ENCODE measurements at places on chromosomes 1 and 21.

DNA sequence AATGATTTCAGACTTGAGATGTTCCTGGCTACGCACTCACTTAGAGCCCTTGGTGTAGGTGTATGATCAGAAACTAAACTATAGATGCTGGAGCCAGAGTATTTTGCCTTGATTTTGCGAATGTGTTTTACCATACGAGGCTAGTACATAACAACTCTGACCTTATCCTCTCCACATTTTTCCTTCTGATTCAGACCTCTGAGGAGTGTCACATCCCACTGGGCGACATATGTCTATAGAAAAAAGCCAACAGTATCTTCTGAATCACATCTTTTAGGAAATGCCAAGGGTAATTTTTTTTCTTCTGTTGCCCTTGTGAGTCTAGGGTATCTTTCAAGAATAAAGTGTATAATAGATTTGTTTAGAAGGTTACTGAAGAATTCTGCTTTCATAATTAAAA, 49.6 kb downstream of the AK4 start:
- DNase-seq: no peak

DNA sequence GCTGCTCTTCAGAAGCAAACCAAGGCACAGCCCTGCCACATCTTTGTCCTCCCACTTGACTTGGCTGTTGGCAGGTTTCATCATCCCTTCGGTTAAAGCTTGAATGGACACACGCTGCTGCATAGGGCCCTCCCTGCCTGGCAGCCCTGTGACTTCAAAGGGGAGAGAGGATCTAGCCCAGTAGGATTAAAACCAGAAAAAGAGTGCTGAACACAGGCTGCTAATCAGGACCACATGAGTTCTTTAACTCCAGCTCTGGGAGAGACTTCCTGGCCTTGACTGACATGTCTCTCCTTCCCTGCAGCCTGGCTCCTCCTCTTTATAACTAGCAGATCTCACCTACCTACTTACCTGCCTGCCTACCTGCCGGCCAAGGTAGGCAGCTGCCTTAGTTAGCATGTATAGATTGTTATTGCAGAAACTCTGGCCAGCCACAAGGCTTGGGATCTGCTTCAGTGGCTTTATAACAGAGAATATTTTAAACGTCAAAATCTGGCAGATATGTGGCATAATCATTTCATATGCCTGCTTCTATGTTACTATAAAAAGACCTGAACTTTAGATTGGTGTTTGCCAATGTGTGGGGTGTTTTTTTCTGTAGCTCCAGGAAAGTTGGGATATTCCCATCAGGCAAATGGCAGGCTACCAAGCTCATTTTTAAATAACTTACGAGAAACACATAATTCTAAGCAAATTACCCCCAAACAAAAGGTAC, 49.4 kb downstream of the ERG start:
- DNase-seq: no peak

- no peak for DNase-seq
Observed at GRCh38 chr1:200885623-200886402, 8.9 kb upstream of the INAVA start.

DNA sequence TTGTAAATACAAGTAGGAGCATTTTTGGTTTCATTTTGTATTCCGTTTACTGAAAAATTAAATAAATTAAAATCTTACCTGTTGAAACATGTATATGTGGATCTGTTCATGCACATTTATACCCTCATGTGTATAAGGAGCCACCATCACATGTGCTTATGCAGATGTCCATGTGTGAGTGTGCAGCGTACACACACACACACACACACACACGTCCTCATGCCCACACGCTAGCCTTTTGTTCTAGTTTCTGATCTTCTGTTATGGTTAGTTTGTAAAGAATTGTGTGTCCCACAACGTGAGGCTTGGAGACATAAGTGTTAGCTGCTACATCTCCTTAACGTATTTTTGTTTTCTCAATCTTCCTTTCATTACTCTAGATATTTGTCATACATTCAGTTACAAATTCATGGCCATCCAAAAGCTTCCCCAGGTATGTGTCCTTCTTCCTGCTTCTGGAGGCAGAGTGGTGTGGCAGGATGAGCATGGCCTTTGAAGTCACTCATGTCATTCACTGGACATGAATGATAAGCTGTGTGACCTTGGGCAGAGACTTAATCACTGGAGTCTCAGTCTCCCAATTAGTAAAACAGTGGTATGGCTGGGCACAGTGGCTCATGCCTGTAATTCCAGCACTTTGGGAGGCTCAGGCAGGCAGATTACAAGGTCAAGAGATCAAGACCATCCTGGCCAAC, 54.6 kb downstream of the TENT5C start:
- DNase-seq: no peak

DNA sequence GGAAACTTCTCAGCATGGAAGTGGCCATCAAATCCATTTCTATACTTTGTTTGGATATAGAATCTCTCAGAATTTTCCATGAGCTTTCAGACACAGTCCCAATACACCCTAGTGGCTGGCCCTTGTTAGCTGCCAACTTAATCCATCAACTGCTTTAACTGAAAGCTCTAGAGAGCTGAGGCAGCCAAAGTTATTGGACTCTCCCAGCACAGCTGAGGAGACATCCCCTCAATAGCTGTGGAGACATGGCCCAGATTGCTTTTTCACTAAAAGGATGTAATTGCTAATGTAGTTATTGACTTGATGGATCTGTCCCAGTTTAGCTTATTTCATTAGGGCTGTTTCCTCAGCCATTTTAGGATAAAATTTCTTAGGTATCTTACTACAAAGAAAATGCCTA, 94.8 kb upstream of the PRMT6 start:
- DNase-seq: no peak

- DNase-seq: no peak
Observed at GRCh38 chr1:237711281-237711680, 179.4 kb downstream of the ZP4 start.

GRCh38 chr1:61142726-61143500, 60.6 kb downstream of the NFIA start:
- no peak for DNase-seq

- DNase-seq: no peak
Observed at GRCh38 chr1:53057127-53057526, 4.9 kb upstream of the PODN start.

DNA sequence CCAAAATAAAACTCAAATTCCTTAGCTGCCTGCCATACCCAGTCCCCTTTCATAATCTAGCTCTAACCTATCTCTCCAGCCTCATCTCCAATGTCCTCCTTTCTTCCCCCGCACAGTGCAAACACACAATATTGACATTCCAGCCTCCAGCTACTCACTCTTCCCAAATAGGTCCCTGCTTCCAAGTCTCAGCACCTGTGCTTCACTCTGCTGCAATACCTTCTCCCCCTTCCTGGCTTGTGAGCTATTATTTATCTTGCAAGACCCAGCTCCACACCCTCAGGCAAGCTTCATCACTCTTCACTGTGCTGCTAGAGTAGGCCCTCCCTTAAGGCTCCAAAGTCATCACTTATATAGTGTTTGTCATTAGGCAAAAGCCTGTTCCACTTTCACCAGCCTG, 9.7 kb downstream of the PLPP3 start:
- no peak for DNase-seq

DNA sequence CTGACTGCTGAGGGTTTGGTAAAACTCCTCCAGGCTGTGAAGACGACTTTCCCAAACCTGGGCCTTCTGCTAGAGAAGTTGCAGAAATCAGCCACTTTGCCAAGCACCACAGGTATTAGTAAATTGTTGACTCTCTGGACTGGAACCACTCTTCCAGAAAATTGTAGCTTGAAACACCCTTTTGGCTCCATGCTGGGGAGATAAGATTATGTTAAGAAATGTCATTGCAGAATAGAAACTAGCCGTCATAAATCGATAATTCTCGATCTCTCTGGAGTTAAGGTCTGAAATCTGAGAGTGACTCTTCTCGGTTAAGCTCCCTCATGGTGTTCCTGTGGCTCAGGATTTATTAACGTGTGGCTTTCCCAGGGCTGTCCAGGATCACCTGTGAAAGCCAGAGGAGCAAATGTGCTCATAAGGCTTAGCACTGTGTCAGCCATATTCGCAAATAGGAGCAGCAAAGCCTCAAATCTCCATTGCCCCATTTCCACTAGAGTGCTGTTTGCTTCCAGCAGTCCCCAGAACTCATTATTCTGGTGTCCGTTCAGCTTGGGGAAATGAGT, 54.6 kb downstream of the ZBTB40 start:
- no peak for DNase-seq

- no peak for DNase-seq
Observed at GRCh38 chr1:26282401-26282918, 2.6 kb downstream of the SH3BGRL3 start.

DNA sequence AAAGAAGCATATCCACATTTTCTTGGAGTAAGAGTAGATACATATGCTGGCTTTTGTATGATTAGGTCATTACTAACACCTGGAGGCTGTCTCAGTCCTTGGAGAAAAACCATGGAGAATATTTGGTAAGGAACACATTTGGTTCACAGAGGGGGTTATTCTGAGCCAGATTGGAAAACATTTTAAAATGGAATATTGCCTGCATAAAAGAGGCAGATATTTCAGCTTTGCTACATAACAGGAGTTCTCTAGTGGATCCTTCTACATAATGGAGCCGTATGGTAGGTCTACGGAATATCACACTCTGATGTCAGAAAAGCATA, 415.1 kb downstream of the ADGRL2 start:
- no peak for DNase-seq

- DNase-seq: no peak
Observed at GRCh38 chr1:228231189-228231588, 23.3 kb downstream of the OBSCN start.

DNA sequence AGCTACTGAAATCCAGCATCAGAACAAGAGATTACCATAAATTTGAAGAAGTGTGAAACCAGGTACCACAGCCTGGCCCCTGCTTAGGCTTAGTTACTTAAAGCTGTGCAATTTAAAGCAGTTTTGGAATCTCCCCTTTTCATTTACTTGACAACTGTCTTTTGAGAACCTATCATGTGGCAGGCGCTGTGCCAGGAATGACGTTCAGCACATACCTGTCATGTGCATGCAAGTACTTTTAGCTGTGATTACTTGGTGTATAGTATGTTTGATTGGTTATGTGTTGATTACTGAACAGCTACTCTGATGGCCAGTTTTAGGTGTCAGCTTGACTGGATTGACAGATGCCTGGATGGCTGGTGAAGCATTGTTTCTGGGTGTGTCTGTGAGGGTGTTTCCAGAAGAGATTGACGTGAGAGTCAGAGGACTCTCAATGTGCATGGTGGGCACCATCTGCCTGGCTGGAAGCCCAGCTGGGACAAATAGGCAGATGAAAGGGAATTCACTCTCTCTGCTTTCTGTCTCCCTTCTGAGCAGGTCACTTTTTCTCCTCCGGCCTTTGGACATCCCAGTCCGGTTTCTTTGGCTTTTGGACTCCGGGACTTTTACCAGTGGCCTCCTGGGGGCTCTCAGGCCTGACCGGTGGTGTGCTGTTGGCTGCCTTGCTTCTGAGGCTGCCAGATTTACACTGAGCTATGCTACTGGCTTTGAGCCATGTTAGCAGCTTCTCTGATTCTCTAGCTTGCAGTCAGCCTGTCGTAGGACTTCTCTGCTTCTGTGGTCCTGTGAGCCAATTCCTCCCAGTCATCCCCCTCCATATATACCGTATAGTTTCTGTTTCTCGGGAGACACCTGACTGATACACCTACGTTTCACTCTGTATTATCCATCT, 178.0 kb downstream of the RYR2 start:
- no peak for DNase-seq

DNA sequence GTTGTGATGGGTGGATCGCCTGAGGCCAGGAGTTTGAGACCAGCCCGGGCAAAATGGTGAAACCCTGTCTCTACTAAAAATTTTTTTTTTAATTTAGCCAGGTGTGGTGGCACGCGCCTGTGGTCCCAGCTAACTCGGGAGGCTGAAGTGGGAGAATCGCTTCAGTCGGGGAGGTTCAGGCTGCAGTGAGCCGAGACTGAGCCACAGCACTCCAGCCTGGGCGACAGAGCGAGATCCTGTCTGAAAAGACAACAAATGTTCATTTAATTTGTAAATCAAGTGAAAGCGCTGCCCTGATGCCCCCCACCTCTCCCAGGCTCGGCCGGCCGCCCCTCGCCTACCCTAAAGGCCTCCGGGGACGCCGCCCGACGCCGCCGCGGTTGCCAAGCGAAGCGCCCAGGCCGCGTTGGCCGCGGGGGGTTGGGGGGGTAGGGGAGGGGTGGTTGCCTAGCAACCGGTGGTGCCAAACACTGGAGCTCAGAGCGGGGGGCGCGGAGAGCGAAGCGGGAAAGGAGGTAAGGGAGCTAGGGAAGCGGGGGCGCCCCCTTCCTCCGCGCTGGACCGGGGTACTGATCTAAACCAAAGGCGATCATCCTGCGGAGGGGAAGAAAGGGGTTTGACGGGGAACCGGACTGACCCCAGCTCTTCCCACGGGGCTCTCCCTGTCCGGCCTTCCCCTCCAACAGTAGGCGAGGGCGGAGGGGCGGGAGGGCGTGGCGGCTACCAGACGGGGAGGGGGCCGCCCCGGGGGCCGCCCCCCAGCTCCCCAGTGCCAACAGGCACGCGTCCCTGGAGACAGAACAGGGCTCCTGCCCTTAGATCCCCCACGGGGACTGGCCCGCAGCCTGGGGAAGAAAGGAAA, at the start of gene TEKT2:
Gene TEKT2 (plus strand): TSS at position 460 of the 862 bp plus-strand sequence. CDS start 828 bp downstream, outside the sequence.
- no peak for DNase-seq

GRCh38 chr1:183185941-183186490, at the start of gene LAMC2:
Gene LAMC2 (plus strand): TSS chr1:183186264. CDS start chr1:183186353, 89 bp downstream.
- no peak for DNase-seq
